ENCODE measurements at places on chromosomes 7 and 10. TPM values are rescaled to one million over a fixed set of nuclear protein-coding genes. Genes with fewer than 3 reads are reported as not detected.

DNA sequence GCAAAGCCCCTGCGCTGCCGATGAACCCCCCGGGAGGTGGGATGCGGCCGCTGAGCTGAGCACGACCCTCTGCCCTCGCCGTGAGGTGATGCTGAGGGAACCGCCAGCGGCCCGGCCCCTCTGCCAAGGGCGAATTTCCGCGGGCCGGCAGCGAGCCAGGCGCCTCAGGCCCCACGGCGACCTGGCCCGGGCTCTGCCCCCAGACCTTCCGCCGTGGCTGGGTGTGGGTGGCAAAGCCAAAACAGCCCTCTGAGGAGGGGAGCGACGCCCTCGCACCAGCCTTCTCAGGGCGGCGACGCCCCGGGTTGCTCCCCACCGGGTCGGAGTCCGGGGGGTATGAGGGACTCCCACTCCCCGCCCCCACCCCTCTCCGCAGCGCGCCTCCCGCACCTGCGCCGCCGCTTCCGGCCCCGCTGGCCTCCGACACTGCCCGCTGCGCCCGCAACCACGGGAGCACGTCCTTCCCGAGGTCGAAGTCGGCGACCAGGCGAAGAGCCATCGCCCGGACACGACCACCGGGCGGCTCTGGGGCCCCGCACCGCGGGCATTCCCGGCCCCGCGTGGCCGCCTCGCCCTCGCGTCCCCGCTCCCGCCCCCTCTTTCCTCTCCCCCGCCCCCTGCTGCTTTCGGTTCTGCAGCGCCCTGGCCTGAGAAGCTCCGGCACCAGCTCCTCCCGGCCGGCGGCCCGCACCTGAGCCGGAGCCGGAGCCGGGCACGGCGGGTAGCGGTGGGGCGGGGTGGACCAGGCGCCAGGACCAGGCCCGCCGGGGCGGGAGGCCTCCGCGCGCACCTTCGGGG lies at the start of gene GSAP:
GSAP (minus strand) TSS at position 527 of the 798 bp plus-strand sequence; CDS start at position 499, 28 bp downstream.
- DNase-seq: peak; percentile 59
- H3K27ac ChIP-seq: peak within 1 kb of the TSS; percentile 41
- H3K4me1 ChIP-seq: no peaks in the 10 kb centered on the region
- H3K36me3 ChIP-seq: no peaks in the 10 kb centered on the region
- no peaks in the 10 kb centered on the region for H3K27me3 ChIP-seq
- H3K4me3 ChIP-seq: peak within 1 kb of the TSS; percentile 77

DNA sequence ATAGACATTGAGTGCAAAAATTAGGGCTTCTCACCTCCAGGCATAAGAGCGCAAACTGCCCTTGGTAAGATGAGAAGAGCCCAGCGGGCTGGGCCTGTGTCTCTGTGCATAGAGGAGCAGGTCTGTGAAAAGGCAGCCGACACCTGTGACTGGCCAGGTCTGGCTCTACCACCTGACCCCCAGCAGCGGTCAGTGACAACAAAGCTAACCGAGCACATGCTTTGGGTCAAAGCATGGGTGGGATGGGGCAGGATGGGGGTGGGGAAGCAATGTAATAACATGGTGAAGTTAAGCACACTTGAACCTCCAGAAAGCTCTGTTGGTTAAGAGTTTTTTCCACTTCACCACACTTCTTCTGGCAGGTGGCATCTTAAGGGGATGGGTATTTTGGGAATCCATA lies 29.3 kb downstream of the CYTH3 start:
- peaks cover 1% of the 10 kb centered on the region for H3K4me1 ChIP-seq
- DNase-seq: no peak
- no peaks in the 10 kb centered on the region for H3K36me3 ChIP-seq
- no peak overlapping the region for H3K4me3 ChIP-seq

DNA sequence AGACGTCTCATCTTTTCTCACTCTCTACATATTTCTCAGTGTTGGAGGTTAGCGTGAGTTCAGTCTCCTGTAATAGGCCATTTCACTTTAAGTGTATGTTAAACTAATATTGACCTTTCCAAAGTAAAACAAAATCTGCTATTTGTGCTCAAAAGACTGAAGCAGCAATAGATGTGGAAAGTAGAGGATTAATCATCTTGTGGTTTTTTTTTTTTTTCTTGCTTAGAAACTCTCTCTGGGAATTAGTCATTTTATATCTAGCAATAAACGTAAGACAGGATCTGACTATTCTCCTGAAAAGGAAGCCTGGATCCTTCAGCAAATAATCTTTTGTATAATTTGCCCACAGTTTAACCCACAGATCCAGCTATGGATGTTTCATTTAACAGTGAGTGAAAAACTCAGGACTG lies 81.7 kb downstream of the NRP1 start:
- no peak overlapping the region for H3K27ac ChIP-seq
- no peaks in the 10 kb centered on the region for H3K27me3 ChIP-seq

DNA sequence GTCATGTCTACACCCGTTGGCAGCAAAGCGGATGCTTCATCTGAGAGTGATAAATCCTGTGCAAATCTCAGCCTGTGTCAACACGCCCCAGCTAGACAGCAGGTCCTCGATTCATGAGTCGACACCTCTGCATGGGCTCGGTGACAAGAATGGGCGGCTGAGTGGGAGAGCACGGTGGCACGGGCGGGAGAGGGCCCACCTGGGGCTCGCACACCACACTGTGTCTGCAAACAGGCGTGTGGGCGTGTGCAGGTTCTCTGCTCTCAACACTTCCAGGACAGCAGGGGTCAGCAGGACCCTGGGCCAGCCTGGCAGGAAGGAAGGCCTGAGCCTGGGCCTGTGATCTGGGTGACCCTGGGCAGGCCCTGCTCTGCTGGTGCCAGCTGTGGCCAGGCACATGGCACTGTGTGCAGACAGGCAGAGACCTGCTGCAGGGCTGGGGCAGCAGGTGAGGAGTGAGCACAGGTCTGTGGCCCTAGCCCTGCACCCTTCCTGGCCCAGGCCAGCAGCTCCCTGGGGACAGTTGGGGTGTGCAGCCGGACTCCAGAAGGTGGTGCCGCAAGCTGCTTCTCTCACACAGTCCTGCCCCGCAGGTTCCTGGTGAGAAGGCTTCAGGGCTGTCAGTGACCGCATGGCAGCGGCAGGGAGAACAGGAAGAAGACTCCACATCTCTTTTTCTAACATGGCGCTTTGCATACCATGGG lies 216.4 kb downstream of the ELFN1 start:
- no peak for DNase-seq
- H3K4me1 ChIP-seq: no peaks in the 10 kb centered on the region
- no peak overlapping the region for H3K27ac ChIP-seq
- no peaks in the 10 kb centered on the region for H3K27me3 ChIP-seq

DNA sequence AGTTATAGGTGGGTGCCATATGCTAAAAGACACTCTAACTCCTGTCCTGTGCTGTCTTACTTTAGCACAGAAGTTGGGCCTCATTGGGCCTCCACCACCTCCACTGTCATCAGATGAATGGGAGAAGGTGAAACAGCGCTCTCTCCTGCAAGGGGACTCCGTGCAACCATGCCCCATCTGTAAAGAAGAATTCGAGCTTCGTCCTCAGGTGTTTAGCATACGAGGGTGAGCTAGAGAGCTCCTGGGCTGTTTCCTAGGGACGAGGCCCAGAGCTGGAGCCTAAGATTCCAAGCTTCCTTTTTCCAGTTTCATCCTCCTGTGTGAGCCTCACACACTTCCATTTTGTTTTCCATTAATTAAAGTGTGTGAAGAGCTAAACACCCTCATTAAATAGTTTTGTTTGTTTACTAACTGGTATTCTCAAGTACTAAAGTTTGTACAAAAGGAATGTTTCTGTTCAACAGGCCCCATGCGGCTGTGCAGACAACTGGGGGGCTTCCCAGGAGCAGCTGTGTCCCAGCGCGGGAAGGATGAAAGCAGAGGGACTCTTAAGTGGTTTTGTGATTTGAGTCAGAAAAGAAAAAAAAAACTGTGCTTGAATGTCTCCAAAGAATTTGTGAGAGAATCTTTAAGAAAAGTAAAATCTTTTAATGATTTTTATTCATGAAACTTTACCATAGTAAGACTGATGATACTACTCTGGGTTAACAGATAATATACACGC lies 14.1 kb downstream of the RNF32 start:
- DNase-seq: no peak
- no peaks in the 10 kb centered on the region for H3K36me3 ChIP-seq
- H3K4me3 ChIP-seq: no peak overlapping the region

The HEPACAM2 gene
- not detected for total RNA-seq

The TACC2 gene
- total RNA-seq: 7.2 TPM

The GLI3 gene
- total RNA-seq: 67.1 TPM

The LRRD1 gene
- not detected for total RNA-seq

The IGFBP1 gene
- 2.8 TPM for total RNA-seq

Data from ovary (tissue), 10 donors.